ENCODE measurements at places on chromosomes 1 and 21.

DNA sequence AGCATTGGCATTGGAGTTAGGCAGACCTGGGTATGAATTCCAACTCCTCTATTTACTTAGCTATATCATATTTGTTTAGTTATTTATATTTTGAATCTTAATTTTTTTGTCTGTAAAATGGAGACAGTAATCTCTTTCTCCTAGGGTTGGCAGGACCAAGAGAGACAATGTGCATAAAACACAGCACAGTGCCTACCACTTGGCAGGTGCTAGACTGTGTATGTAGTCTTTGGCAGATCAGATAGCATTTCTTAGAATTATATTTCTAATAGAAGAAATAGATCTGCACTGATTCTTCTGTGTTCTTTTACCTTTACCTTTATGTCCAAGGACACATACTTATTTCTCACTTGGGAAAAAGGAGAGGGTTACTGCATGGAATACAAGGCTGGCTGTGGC, 177.2 kb downstream of the GIPC2 start:
- no peak for DNase-seq

GRCh38 chr1:109535481-109535880, 4.2 kb upstream of the GPR61 start:
- DNase-seq = no peak

DNA sequence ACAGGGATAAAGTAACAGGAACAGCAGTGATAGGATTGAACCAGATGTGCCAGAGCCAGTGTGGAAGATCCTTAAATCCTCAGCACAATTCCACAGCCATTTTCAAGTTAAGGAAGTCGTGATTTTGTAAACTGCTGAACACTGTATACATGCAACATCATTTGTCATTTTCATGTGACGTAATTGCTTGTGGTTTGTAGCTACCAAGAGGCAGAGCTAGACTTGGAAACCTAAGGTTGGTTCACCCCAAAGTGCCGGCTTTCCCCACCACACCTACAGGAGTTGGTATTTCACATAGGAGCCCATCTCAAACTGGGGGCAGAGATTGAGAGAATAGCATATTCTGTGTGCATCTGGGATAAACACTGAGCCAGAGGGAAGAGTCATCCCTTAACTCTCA, 113.9 kb downstream of the CAPN8 start:
- DNase-seq = no peak

DNA sequence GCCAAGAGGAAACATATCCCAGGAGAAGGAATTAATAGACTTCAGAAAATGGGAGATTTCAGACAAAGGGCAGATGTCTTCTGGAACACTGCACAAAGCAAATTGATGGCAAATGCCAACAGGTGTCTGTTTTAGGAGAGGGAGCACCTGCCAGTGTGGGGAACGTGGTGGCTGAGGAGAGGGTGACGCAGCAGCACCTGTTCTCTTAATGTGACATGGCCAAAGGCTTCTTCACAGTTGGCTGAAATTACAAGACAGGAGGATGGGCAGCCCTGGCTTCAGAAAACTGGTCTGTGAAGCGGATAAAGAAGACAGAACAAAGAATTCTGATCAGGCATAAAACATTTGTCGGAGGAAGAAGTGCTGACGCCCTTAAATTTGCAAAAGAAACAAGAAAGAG, 178.7 kb upstream of the RUNX1 start:
- no peak for DNase-seq

- DNase-seq = no peak
These were observed 9.3 kb downstream of the NEK7 start for GRCh38 chr1:198165927-198166647.

GRCh38 chr1:44799770-44800584, at the start of gene PLK3:
PLK3 (plus strand) TSS chr1:44800377; CDS start chr1:44800464, 87 bp downstream.
- DNase-seq = peak; percentile 93

DNA sequence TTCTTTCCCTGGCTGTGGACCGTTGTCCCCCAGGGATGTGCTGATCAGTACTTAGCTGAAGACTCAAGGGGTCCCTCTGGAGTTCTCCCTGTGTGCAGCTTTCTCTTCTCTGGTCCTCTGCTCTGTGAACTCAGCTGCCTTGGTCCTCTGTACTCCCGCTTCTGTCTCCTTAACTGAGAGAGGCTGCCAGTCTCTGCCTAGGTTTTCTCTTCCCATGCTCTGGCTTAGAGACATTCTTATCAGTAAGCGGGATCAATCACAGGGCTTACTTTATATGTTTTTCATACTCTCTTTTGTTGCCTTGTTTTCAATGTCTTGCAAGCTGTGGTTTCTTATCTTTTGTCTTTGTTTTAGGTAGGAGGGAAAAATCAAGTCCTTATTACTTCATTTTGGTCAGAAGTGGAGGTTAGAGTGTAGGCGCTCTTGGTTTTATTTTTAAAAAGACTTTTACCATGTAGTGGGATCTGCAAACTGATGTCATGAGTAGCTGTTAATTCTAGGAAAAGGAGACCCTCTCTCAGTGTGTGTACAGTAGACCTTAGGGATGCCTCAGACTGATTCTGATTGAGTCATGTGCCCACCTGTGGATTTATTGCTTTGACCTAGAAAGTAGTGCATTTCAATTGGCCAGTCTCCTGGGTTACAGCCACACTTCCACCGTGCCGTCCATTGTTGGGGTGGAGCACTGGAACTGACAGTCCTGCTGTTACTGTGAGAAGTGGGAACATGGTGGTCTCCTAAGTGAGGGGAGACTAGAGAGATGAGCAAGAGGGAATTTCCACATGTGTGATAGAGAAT, 46.6 kb downstream of the TTC3 start:
- no peak for DNase-seq

DNA sequence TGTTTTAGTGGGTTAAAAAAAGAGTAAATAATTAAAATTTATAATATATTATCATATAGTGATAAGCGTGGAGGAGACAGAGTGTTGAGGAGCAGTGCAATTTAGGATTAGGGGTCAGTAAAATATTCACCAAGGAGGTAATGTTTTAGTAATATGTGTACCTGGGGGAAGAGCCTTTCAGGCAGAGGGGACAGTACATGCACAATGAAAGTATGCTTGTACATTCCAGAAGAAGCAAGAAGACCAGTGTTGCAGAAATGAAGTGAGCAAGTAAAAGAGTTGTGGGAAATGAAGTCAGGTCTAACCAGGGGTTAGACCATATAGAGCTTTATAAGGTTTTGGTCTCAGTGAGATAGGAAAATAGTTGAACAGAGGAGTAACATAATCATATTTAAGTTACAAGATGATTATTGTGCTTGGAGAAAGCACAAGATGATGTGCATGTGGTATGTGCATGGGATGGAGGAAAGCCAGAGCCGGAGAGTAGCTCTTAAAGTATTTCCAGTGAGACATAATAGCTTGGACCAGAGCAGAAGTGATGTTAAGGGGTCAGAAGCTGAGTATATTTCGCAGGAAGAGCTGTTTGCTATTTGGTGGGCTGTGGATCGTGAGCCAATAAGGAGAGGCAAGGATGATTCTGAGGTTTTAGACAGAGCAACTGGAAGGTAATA, 44.8 kb downstream of the SNX7 start:
- no peak for DNase-seq

DNA sequence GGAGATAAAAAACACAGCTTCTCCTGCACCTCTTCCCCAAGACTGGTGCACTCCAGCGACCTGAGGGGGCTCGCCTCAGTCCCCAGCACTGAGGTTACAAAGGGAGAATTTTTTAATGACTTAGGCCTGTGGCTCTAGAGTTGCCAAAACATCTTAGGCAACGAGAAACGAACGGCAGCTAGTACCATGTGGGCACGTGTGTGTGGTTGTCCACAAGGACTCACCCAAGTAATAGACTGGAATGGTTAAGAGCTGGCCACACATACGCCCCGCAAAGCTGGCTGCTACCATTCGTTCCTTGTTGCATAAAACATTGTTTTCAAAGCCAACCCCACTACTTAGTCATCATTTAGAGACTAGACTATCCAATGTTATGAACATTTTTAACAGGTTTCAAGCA, 26.9 kb downstream of the RIPK4 start:
- DNase-seq = no peak

GRCh38 chr1:171134204-171134923, 43.7 kb downstream of the FMO3 start:
- no peak for DNase-seq

DNA sequence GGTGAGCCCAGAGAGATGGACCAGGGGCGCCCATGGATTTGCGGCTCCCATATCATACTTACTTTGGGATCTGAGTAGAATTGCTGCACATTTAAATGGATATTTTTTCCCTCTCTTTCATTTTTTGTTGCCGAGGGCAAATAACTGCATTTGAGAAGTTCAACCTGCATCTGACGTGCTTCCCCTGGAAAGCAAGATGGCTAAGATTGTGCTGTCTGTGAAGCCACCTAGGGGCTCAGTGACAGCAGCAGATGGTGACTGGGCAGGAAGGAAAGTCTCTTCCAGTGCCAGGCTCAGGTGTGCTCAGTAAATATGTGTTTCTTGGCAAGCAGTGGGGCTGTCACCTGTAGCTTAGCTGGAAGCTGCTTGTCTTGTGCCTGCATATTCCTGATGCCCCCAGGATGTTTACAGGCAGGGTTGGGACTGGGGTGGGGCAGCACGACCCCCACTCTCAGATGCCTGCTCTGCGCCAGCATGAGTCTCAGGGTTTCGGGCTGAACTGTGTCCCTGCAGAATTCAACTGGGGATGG, 59.8 kb upstream of the ETV3 start:
- no peak for DNase-seq

- DNase-seq = peak; percentile 63
These were observed at the start of gene CTTNBP2NL for GRCh38 chr1:112395821-112396652. CTTNBP2NL (plus strand) TSS chr1:112396214; CDS start chr1:112416166, 19,952 bp downstream.

- DNase-seq = no peak
These were observed 61.3 kb upstream of the KCNE2 start for GRCh38 chr21:34302521-34302920.

- no peak for DNase-seq
These were observed 231.2 kb upstream of the USP24 start for GRCh38 chr1:55446351-55446750.

GRCh38 chr1:209704584-209704983, at the start of gene HSD11B1:
HSD11B1 (plus strand) TSS chr1:209704846; CDS start chr1:209704943, 97 bp downstream.
- no peak for DNase-seq

GRCh38 chr21:32523988-32524719, 61.2 kb downstream of the TCP10L start:
- no peak for DNase-seq

GRCh38 chr1:208159555-208160258, 84.5 kb downstream of the PLXNA2 start:
- DNase-seq = no peak

DNA sequence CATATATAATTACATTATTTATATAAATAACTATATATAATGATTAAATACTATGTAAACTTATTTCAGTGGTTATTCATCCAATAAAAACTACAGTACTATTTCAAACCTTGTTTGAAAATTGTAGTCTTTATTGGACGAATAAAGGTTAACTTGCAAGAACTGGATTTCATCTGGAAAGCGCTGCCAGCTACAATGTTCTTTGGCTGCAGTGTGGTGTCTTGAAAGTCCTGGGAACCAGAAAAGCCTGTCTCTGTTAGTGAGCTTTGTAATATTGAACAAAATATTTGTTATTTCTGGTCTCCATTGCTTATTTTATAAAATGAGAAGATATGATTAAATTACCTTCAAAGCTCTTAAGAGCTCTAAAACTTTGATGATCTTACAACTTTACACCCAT, 763.6 kb downstream of the ADGRL2 start:
- DNase-seq = no peak

DNA sequence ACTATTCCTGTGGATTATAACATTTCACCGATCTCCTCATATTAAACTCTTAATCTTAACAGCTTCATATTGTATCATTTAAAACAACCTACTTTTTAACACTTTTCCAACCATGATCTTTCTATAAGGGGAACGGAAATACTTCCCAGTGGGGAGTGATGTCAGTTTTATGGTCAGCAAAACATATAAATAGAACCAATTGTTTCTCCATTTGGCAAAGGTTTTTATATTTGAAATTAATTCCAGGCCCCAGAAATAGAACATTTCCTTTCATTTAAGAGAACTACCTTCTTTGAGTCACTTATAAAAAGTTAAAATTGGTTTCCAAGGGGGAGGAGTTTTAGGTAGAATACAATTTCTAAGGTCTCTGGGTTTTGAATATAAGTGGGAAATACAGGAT, 189.6 kb downstream of the TGFBR3 start:
- DNase-seq = no peak

GRCh38 chr1:3012456-3013291, 8.6 kb upstream of the ACTRT2 start:
- peak; percentile 31 for DNase-seq

- DNase-seq = no peak
These were observed 4.3 kb upstream of the MFAP2 start for GRCh38 chr1:16984717-16985116.

All from stimulated activated CD4-positive, alpha-beta T cell treated with anti-CD3 and anti-CD28 coated beads, TNF-alpha, amount 100 ng/mL, for 4 hours (primary cell).